ENCODE measurements at places on chromosomes 1 and 21.

GRCh38 chr1:27669876-27670275, 2.1 kb downstream of the IFI6 start:
- no peak for DNase-seq

DNA sequence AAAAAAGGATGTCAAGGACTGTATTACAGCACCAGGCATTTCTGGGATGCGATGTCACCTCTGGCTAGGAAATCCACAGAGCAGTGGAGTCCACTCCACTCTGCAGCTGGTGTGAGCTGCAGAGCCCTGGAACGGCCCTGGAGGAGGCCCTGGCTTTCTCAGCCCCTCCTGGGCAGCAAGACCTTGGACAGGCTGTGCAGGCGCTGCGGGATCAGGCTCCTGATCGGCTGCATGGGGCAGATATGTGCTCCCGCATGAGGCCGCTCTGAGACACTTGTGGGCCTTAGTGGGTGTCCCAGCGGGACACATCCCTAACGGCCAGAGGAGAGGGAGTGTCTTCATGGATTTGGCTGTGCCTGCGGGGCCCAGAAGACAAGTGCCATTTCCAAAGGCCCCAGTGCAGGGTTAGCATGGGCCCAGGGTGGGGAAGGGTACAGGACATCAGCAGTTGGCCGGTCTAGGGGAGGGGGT, 6.2 kb downstream of the DNMT3L start:
- no peak for DNase-seq

GRCh38 chr1:30148676-30149075, 574.7 kb downstream of the MATN1 start:
- DNase-seq, result no peak

DNA sequence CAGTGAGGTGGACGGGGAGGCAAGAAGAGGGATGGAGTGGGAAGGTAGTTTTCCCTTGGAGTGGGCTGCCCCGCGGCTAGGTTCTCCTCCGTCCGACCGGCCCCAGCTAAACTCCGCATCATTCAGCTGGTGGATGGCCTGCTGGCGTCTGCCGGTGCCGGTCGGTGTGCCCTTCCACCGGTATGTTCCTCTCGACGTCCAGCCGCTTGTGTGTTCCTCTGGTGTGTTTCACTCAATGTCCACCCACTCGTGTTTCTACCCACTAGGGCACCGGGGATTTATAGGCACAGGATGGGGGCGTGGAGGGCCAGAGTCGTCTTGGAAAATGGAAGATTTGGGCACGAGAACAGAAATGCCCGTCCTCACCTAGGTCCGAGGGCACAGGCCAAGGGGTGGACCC, 931.7 kb upstream of the B3GALT2 start:
- DNase-seq, result no peak

GRCh38 chr1:155320252-155320651, 442 bp upstream of the RUSC1 start:
- DNase-seq, result no peak

DNA sequence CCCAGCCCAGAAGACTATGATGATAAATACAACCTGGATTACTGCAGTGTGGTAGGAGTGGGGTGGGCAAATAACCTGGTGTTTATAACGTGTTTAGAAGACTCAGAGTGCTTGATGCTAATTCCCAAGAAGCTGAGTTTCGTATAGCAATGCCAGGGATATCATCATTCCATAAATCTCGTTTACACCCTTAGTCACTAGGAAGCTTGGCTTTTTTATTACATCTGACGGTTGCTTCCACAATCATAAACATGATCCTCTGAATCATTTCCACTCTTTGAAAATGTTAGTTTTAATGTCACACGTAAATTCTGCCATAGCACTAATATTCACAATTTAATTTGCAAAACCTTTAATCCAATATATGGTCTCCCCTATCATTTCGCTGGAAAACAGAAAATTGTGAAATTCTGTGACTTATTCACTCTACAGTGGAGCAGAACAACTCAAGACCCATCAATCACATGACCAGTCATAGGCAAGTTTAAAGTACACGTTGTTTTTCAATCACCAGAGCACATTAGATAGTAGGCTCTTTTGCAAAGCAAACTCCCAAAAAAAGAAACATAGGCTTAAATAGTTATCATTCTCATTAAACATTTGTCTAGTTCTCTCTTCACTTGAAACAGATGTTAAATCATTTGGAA, 321.0 kb downstream of the LTN1 start:
- no peak for DNase-seq

- DNase-seq, result no peak
These were observed 14.2 kb upstream of the KANK4 start for GRCh38 chr1:62333441-62333840.

DNA sequence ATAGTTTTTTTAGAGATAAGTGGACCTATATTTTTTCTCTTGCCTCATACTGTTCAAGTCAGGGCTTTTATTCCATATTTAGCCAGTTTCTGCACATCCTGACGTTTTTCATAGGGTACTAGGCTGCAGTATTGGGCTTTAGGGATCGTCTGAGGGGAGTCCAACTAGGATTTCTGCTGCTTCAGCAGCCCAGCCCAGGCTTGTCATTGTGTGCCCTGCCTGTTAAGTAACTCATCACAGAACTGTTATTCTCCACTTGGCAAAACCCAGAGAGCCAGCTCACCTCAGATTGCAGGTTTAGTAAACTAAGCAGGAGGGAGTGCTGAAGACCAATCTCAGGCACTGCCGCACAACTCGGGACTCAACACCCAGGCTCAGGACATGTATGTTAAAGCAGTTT, 2.8 kb downstream of the GALNT2 start:
- DNase-seq, result peak; percentile 12

DNA sequence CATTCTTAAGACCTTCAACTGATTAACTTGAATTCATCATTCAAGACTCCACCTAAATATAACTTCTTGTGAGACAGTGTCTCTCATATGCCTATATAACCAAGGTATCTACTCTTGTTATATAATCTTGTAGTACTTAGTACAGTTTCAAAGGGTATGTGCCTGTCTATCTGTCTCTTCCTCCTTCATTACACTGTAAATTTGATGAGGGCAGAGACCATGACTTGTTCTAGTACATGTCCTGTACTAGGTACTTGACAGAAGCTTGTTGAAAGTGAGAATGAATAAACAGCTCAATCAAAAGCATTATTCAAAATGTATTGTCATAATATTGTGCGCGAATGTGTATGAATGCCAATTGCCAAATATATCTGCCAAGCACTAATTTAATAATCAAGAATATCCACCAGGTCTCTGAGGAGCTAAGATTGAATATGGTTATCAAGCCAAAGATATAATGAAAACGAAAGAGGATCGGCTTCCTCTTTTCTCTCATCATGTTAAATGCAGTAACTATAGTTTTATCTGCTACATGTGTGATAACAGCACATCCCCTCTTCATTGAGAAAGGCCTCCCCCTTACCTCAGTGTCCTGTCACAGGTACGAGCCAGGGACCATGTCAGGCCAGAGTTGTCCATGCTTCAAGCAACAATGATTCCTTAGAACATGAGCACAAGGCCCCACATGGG, 117.3 kb downstream of the UCHL5 start:
- no peak for DNase-seq

GRCh38 chr1:191993549-191993948, 164.7 kb upstream of the RGS18 start:
- no peak for DNase-seq

DNA sequence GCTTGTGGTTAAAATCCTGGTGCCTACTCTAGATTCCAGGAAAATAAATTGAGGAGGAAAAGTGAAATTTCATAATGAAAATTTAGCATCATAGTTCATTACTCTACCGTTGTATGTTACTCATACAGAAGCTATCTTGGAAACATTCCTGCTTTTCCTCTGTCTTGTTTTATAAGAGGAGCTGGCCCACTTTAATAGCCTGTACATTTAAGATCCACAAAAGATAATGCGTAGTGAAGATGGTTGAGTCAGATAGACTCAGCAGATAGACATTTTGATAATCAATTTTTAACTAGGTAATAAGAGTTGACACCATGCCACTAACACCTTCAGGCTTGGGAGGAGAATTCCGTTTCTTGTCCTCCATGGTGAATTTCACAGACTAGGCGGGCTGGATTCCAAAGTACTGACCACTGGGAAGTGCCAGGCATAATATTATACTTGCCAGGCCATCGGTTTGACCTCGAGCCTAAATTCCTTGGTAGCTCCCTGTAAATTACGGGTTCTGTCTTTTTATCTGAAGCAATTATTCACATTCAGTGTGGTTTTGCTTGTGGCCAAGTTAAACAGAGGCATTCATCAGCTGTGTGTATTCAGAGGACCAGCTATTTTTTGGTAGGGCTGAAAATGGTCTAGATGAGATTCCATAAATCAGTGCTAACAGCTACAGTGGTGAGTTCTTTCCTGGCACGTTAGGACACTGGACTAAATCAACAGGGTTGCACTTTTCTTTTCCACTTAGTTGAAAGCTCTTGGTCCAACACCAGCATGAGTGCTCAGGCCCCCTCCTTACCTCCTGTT, 111.9 kb upstream of the KAZN start:
- DNase-seq, result no peak

DNA sequence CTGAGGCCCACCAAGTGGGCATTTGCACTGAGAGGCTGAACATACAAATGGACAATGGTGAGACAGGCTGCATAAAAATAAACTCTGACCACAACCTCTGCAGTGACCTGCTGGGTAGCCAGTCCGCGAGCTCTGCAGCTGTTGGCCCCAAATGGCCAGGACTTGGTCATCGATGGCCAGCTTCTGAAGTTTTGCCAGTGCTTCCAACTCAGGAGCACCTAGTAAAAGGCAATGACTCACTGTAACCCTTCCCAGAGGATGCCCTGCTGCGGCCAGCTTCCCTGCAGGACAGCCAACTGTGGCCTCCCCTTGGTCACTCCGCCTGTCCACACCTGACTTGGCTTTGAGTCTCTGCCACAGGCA, 185.4 kb downstream of the DYRK1A start:
- DNase-seq, result no peak

- DNase-seq, result no peak
These were observed 52.6 kb upstream of the JUN start for GRCh38 chr1:58836408-58836807.

DNA sequence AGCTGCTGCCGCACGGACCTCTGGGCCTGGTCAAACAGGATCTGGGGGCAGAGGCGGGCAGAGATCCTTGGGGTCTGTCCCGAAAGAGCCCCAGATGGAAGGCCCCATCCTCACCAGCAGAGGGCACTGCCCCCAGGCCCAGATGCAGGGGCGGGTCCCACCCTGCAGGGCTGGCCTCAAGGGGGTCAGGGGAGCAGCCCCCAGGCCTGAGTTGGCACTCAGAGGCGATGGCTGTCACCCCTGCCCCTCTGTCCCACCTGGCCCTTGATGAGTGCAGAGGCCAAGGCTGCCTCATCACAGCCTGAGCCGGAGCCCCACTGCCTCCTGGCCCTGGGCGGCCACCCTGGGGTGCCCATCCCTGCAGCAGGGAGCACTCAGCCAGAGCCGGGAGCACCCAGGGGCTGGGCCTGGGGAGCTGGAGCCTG, 5.7 kb downstream of the ACAP3 start:
- DNase-seq, result no peak

DNA sequence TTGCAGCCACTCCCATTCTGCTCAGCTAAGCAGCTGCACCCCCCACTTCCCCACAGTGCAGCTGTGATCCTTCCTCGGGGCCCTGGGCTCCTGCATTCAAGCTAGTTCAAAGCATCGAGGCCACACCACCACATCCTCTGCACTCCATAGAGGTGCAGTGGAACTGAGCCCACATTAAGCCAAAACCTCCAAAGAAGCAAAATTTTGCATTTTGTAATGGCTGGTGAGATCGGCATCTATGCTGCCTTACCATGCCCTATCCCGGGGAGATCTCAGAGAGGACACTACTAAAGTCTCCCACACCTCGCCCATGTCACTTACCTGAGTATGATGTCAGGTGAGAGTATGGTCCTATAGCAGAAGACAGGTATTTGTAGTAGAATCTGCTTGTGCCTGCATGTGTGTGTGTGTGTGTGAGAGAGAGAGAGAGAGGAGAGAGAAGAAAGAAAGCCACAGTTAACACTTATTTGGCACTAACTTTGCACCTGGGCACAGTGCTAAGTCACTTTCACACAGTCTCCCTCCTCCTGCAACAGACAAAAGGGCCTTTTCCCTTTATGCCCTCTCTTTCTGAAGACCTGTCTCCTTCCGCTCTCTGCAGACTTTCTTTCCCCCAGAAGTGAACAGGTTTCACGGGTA, 89.8 kb downstream of the KIF14 start:
- DNase-seq, result no peak

GRCh38 chr1:31161571-31161970, 78.1 kb downstream of the NKAIN1 start:
- no peak for DNase-seq

- DNase-seq, result no peak
These were observed 7.7 kb upstream of the GIPC2 start for GRCh38 chr1:78038071-78038470.

- DNase-seq, result no peak
These were observed 1.4 kb downstream of the TRAPPC10 start for GRCh38 chr21:44013380-44014088.

- no peak for DNase-seq
These were observed 23.8 kb downstream of the ZMPSTE24 start for GRCh38 chr1:40281853-40282252.

GRCh38 chr1:46301808-46302640, 1.4 kb downstream of the LRRC41 start:
- DNase-seq, result peak; percentile 85

DNA sequence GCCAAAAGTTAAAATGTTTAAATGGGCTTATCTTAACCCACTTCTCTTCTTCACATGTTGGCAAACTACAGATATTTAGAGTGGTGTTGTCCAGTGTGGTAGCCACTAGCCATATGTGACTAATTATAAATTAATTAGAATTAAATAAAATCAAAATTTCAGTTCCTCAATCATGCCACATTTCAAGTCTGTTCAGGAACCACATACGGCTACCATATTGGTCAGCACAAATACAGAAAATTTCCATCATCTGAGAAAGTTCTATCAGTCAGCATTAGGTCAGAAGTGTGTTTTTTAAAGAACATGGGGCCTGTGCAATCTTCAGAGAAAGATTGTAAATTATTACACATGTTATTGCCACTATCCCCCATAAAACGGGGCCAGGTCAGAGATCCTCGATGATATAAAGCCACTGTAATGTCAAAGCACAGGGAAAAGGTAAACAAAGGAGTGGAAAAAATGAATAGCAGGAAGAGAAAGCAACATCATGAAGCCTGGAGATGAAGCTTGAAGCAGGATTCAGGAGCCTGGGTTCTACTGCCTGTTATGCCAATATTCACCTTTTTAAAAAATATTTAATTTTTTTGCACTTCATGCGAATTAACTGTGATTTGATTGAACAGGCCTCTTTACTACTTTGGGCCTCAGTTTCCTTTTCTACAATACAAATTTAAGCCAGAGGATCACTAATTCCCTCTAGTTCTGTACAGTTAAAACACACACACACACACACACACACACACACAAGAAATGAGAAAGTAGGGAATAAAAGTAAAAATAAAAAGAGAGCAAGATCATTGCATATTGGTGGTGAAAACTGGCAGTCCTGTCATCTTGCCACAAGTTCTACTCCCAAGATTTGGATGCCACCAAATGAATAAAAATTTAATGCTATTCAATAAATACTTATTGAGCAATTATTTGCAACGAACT, 2.3 kb downstream of the RSBN1 start:
- no peak for DNase-seq

- no peak for DNase-seq
These were observed 94.4 kb upstream of the KRTAP19-8 start for GRCh38 chr21:31132574-31133242.

GRCh38 chr21:14875704-14876523, 188.9 kb downstream of the NRIP1 start:
- no peak for DNase-seq

- DNase-seq, result no peak
These were observed 37.4 kb downstream of the NSL1 start for GRCh38 chr1:212754193-212754592.

- DNase-seq, result no peak
These were observed 3.7 kb downstream of the AURKAIP1 start for GRCh38 chr1:1371364-1371745.

- no peak for DNase-seq
These were observed 58.1 kb upstream of the TMEM51 start for GRCh38 chr1:15095496-15095875.
